ENCODE measurements at places on chromosomes 7 and 10.

- DNase-seq, result peak; percentile 29
Measured at GRCh38 chr7:25069900-25070443, 55.1 kb downstream of the CYCS start.

GRCh38 chr10:47286116-47286505 lies 13.9 kb upstream of the GDF10 start:
- no peak for DNase-seq

GRCh38 chr7:136079478-136079892 lies 102.3 kb upstream of the MTPN start:
- DNase-seq, result no peak

GRCh38 chr7:33108554-33109004 lies 625 bp downstream of the RP9 start:
- peak; percentile 25 for DNase-seq

GRCh38 chr7:92994901-92995300 lies 122.9 kb downstream of the SAMD9 start:
- DNase-seq, result no peak

DNA sequence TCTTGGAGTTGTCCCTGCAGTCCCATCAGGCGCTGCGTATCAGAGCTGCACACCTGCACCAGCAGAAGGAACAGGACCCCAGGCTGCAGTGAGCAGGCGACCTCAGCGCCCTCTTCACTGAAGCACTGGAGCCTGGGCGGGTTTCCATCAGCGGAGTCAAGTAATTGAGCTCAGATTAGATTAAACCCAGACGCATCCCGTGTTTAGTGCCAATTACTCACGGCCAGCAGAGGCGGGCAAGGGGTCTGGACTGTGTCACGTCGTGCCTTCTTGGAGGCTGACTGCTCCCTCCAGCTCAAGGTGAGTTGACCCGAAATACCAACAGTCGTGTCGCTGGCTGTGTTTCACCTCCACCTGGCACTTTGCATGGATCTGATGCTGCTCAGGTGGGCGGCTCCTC lies 123.6 kb downstream of the CXCL12 start:
- no peak for DNase-seq

DNA sequence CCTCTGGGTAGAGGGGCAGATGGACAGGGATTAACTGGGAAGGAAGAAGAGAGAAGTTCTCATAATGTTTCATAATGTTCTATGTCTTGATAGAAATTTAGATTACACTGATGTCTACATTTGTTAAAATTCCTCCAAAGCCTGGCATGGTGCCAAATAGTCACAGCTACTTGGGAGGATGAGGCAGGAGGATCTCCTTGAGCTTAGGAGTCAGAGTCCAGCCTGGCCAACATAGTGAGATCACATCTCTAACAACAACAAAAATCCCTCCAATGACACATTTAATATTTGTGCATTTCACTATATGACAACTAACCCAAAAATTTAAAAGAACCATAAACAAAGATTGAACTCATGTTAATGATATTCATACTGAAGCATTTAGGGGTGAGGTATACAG lies 33.0 kb upstream of the PPP1R3C start:
- DNase-seq, result no peak

DNA sequence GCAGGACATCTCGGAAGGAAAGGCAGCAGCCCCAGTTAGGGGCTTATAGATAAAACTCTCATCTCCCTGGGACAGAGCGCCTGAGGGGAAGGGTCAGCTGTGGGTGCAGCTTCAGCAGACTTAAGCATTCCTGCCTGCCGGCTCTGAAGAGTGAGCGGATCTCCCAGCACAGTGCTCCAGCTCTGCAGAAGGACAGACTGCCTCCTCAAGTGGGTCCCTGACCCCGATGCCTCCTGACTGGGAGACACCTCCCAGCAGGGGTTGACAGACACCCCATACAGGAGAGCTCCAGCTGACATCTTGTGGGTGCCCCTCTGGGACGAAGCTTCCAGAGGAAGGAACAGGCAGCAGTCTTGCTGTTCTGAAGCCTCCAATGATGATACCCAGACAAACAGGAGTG lies 117.1 kb upstream of the POT1 start:
- no peak for DNase-seq

DNA sequence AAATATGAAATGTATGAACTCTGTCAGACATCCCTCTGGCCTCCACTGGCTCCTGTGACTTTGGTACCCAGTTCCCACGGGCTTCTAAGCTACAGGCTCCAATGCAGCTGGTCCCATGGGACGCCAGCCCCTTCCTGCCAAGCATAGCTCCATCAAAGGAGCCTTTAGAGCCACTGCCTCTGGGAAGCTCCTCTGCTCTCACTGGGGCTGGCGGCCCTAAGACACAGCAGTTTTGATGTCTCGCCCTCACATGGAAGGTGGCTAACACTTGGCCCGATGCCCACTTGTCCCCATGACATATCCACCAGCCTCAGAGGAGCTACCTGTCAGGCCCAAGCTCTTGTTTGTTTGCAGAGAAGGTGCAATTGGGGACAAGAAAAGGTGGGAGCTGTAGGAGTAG lies 453.7 kb upstream of the LRRN3 start:
- no peak for DNase-seq

DNA sequence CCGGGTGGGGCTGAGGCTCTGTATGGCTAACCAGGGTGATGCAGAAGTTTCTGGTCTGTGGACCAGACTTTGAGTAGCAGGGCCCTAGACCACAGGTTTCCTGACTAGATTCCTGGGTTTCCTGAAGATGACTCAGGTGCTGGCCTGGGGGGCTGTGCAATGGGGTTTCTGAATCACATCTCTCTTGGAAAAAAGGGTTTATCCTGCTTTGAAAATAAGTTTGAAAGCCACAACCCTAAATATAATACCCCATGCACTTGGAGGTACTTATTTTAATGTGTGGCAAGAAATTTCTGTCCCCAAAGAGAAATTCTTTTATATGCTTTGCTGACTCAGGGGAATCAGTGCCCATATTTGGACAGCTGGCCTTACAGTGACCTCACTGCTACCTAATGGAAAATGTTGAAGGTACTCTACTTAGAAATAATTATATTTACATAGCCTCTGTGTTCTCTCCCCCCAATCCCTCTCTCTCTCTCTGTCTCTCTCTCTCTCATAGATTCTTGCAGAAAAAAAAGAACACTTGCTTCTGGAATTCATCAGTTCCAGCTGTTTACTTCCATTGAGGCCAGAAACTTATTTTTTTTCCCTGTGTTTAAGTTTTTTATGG lies 184.4 kb upstream of the LYZL2 start:
- no peak for DNase-seq

- DNase-seq, result no peak
Measured at GRCh38 chr10:43231523-43232078, 35.3 kb downstream of the RASGEF1A start.

- DNase-seq, result no peak
Measured at GRCh38 chr10:44513591-44513990, 128.7 kb upstream of the CXCL12 start.

GRCh38 chr7:68813551-68814080 lies 784.7 kb upstream of the AUTS2 start:
- DNase-seq, result no peak

GRCh38 chr10:78630944-78631838 lies 437.6 kb upstream of the ZMIZ1 start:
- no peak for DNase-seq

DNA sequence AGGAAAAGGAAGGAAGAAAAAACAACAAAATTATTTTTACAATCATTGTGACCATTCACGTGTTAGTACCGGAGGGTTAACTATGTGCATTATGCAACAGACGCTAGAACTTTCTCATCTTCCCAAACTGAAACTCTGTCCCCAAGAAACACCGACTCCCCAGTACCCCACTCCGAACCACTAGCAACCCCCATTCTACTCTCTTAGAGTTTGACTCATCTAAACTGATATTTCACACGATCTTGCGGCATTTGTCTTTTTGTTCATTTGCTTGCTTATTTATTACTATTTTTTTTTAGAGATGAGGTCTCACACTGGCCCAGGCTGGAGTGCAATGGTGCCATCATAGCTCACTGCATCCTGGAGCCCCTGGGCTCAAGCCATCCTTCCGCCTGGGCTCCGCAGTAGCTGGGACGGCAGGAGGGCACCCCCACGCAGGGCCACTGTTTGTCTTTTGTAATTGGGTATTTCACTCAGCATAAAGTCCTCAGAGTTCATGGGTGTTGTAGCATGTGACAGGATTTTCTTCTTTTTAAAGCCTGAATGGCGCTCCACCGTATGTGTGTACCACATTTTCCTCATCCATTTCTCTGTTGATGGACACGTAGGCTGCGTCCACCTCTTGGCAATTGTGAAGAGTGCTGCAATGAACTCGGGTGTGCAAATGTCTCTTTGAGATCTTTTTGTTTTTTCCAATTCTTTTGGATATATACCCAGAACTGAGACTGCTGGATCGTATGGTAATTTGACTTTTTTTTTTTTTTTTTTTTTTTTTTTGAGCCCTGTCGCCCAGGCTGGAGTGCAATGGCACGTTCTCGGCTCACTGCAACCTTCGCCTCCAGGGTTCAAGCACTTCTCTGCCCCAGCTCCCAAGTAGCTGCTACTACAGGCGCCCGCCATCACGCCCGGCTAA lies 9.5 kb downstream of the MNX1 start:
- DNase-seq, result no peak

DNA sequence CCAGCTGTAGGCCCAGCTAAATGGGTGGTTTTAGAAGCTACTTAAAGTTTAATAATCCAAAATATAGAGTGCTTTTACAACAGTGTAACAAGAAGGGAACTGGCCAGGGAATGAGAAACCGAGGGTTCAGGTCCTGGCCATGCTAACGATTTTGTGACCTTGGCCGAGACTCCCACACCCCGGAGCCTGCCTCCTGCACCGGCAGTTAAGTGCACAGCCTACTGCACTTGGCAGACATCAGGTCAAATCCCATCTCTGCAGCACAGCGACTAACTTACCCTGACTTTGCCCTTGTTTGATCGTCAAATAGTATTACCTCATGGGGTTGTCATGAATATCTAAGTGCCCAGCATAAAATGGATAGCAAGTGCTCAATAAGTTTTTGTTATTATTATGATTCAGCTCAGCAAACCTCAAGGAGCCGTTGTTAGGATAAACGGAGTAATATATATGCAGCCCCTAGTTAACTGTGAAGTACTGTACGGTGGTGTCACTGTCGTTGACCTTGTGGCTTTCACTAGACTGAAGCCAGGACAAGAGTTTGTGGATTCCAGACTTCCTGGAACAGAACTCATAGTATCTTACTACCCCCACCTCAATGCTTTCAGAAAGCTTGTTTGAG lies 35.5 kb downstream of the LYZL1 start:
- DNase-seq, result no peak

DNA sequence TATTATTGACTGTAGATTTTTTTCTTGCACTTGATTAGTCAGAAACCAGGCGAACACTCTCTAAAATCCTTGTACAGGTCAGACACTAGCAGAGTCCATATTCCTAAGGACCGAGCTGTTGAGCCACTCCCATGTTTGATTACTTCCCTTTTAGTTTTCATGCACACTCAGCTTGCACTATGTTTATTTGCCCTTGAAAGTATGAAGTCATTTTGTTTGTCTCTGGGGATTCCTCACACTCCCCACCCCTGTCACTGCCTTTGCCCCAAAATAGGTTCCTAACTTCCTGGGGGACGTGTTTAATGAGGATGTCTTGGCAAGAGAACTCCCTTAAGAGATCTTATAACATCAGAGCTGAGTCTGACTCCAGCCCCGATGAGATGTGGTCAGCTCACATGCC lies 182.1 kb downstream of the EVX1 start:
- no peak for DNase-seq

Data from putamen (tissue), 1 donor.